ENCODE measurements at places on chromosomes 5 and 9. TPM values are rescaled to one million over a fixed set of nuclear protein-coding genes. Genes with fewer than 3 reads are reported as not detected.

GRCh38 chr9:124198948-124199347 is 58.8 kb upstream of the NEK6 start:
- DNase-seq = no peak

GRCh38 chr5:38755181-38755580 is 90.6 kb upstream of the OSMR start:
- no peak for DNase-seq

GRCh38 chr5:150801117-150801927 is 22.8 kb downstream of the SMIM3 start:
- no peak for DNase-seq

The PCDHGC5 gene
- total RNA-seq = 10.5 TPM

GRCh38 chr9:84586662-84587061 is 82.9 kb upstream of the NTRK2 start:
- DNase-seq = no peak

The TMEM171 gene
- total RNA-seq = 1.7 TPM

DNA sequence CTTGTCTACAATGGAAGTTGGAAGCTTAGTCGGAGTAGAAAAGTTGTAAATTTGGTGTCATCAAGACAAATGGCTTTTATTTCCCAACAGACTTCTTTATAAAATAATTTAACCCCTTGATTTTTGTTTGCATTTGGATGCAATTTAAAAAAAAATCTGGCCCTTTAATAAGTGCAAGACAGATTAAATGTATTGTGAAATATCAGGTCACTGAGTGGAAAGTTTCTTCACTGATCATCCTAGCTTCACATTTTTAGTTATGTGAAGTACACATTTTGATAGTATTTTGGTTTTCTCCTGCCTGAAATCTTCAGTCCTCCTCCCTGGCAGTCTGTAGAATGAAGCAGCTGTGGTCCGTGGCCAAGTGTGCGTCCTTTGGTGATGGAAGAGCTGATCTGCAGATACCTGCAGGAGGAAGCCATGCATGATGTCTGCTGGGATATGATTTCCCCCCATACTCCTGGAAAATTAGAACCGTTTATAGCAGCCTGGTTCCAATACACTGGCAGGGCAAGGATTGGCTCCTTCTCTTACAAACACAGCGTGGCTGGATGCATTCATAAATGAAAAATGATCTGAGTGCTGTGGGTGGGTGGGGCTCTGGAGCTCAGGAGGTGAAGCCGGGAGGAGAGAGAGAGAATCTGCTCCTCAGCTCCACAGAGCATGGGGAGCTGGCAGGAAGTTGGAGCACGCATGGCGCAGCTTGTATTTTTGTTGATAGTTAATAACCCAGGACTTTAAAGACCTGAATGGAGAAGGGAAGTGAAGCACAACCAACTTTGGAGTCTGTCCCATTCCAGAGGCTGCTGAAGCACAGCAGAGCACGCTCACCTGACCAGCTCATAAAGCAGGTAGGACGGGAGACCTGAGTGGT is 238.4 kb downstream of the GOLPH3 start:
- DNase-seq = peak; percentile 65

The ORM2 gene
- total RNA-seq = 9.5 TPM

- no peak for DNase-seq
Measured at GRCh38 chr5:111439473-111440075, 72.8 kb downstream of the STARD4 start.

GRCh38 chr5:135345956-135346731 is 52.9 kb downstream of the MACROH2A1 start:
- peak; percentile 39 for DNase-seq

DNA sequence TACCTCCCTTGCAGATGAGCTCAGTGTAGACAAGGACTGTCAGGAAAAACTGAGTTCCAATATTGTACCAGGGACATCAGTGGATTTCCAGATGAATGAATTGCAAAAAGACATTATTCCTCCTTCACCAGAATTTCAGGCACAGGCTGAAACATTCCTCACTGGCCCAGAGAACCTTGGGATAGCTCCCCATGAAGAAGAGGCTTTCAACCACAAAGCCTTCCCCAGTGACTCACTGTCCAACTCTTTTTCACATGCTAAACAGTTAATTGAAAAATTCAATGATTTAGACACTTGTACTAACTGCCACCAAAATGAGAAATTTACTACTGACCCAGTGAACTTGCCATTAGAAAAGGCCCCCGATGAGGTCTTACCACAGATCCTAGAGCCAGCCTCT is 144.5 kb downstream of the UNC13B start:
- no peak for DNase-seq

DNA sequence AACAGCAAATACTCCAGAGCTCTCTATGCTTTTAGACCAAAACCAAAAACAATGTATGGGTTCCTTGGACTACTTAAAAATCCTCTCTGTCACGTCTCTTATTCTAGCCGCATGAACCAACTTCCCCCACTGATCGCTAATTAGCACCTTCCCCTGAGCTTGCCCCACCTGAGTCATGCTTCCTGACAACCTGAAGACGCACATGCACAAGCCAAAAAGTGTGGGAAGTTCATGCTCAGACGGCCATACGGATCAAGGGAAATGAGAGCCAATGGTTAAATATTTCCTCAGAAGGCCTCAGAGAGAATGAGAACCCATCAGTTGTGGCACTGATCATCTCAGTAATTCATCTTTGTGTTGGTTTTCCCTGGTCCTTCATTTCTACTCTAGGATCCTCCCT is 199.7 kb downstream of the BNC2 start:
- DNase-seq = no peak

The SMAD5 gene
- total RNA-seq = 63.3 TPM

The F2RL1 gene
- total RNA-seq = 54.9 TPM

The GPR107 gene
- total RNA-seq = 35.1 TPM

The GPR21 gene
- not detected for total RNA-seq

GRCh38 chr9:124828489-124829333 is 24.5 kb upstream of the WDR38 start:
- DNase-seq = no peak

The UBE2R2 gene
- 35.7 TPM for total RNA-seq

- no peak for DNase-seq
Measured at GRCh38 chr9:36092509-36093215, 43.9 kb upstream of the GLIPR2 start.

DNA sequence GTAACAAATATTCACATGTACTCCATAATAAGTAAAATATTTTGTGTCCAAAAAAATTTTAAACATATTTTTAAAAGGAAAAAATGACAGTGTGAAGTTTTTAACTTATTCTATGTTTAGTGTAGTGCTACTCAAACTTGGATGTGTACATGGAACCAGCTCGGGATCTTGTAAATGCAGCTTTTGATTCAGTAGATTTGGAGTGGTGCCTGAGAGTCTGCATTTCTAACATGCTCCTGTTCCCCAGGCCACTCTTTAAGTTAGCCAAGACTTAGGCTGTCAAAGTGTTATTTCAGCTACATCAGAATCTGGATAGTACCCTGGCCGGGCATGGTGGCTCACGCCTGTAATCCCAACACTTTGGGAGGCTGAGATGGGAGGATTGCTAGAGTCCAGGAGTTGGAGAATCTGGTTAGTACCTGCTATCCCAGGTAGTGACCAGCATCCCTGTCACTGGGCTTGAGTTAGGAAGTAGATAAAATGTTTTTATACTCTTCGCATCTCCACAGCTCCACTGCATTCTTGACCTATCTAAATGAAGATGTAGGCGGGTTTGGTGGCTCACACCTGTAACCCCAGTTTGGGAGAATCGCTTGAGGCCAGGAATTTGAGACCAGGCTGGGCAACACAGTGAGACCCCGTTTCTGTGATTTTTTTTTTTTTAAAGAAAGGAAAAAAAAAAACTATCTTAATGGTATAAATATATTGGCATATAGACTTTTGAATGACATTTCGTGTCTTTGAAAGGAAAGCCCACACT is 60.7 kb upstream of the TTC23L start:
- DNase-seq = no peak

DNA sequence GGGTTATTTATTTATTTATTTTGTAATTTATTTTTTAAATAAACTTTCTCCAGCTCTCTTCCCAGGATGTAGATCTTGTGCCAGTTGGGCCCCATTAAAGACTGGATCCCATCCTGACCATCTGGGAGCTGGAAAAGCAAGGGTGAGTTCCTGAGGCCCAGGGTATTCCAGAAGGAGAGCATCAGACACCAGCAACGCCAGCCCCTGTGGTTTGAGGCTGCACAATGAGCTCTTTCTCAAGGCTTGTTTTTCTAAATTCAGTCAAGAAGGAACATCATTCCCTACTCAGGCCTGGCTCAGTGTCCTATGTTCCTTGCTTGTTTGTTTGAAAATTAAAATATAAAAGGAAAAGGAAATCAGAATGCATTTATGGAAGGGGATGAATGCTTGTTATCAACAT is 313.3 kb downstream of the EBF1 start:
- no peak for DNase-seq

DNA sequence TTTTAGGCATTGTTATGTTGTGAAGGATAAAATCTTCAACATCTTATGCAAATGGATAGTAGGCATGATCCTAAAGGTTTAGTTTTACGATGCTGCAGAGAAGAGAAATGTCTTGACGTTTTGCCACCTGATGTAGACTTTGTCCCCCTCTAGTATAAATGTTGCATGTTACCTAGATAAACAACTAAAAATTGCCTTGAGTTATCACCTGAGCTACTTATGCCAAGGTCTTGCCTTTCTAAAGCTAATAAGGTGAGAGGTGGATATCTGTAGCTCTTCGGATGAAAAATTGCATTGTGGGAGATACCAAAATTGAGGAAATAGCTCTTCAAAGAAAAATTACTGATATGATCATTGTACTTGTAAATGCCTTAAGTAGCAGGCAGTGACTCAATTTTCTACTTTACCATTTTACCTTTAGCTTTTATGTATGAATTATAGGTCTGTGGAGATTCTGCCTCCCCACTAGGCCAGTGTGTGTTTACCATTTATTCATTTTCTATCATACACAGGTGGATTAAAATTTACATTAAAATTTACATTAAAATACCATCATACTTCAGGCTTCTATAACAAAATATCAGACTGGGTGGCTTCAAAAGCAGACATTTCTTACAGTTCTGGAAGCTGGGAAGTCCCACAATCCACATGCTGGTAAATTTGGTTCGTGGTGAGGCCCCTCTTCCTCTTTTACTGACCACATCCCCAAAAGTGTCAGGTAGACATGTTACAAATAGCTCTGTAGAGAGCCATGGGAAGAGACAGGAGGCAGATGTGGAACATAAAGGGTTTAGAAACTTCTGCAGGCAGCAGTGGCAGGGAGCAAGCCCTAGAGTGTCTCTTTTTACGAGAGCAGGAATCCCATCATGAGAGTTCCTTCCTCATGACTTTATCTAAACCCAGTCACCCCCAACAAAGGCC is 100.7 kb upstream of the ERBIN start:
- DNase-seq = no peak

DNA sequence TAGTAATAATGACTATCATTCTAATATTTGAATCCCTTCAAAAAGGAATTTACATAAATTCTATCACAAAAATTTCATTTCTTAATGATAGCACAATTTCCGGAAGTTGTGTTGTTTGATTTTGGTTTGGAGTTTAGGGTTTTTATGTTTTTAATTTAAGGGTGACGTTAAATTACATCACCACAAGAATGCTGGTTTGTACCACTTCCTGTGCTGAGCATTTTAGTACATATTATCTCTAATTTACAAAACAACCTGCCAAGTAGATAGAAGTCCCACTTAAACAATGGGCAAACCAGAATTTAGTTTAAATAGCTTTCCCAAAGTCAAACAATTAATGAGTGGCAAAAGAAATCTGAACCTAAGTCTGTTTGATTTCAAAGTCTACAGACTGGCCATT is 63.4 kb downstream of the DENND1A start:
- no peak for DNase-seq

DNA sequence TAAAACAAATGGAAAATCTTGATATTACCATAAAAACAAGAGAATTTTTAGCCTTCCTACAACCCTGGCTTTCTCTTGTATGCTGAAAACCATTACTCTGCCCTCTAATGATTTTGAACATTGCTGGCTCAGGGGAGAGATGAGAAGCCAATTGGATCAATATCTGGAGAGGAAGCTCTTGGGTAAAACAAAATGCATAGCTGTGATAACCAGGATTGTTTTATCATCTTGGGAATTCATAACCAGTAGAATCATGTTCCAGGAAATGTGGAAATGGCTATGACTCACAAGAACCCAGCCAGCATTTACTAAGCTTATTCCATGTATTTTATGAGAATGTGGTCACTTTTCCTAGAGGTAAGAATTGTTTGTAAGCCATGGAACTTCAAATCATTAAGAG is 51.1 kb upstream of the CTNND2 start:
- DNase-seq = no peak

The SAXO1 gene
- 0.21 TPM for total RNA-seq

DNA sequence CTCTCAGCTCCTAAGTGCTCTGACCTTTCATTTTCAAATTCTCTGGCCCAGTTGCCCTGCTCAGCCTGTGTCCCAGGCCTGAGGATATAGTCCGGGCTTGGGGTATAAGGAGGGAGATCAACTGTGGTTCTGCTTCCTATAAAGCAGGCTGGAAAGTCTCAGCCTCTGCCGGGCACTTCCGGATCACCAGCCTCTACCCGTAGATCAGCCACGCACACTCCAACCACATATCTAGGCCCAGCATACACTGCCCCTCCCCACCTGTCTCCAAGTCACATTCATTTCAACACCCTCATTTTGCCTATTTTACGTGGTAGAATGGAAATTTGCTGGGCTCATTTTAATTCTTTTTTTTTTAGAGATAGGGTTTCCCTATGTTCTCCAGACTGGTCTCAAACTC is 3.1 kb downstream of the ZER1 start:
- no peak for DNase-seq

The CDH6 gene
- total RNA-seq = 0.57 TPM

The POU4F3 gene
- total RNA-seq = not detected

- no peak for DNase-seq
Measured at GRCh38 chr9:108743901-108744371, 111.8 kb downstream of the ACTL7B start.

The FLT4 gene
- 8.9 TPM for total RNA-seq
